ENCODE measurements at places on chromosomes 1 and 21.

- no peak for DNase-seq
Observed at GRCh38 chr21:30072496-30072895, 94.1 kb downstream of the CLDN17 start.

- no peak for DNase-seq
Observed at GRCh38 chr1:154765970-154766369, 104.1 kb downstream of the KCNN3 start.

DNA sequence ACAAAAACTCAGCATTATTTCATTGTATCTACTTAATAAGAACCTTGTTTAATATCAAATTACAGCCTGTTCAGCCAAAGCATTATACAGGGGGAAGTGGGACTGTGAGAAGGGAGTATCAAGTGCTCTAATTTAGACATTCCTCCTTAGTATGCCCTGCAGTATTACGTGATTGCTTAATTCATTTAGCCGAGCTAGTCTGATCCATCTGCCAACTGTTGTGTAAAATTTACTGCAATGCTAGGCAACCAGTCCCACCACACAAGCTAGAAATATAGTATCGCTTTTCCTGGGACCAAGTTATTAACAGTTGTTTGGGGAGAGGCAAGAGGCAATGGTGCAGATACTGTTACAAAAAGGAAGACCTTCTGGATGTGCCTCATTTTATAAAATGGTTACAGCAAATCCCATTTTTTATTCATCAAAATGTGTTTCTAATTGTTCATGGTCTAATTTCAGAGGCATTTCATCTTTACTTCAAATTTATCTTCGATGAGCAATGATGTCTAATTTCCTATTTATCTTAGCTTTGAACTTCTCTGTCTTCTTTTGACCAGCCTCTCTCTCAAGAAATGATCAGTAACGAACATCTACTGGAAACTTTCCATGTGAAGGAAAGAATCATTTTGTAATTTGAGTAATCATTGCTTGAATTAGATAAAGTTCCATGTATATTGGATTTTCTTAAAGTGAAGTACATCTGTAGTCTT lies 283.3 kb downstream of the DUSP10 start:
- DNase-seq: no peak

- DNase-seq: no peak
Observed at GRCh38 chr1:241551759-241552638, 19.8 kb downstream of the KMO start.

- DNase-seq: no peak
Observed at GRCh38 chr1:232282498-232282897, 347.4 kb downstream of the SIPA1L2 start.

GRCh38 chr1:84913555-84913892 lies 20.5 kb upstream of the LPAR3 start:
- DNase-seq: no peak

DNA sequence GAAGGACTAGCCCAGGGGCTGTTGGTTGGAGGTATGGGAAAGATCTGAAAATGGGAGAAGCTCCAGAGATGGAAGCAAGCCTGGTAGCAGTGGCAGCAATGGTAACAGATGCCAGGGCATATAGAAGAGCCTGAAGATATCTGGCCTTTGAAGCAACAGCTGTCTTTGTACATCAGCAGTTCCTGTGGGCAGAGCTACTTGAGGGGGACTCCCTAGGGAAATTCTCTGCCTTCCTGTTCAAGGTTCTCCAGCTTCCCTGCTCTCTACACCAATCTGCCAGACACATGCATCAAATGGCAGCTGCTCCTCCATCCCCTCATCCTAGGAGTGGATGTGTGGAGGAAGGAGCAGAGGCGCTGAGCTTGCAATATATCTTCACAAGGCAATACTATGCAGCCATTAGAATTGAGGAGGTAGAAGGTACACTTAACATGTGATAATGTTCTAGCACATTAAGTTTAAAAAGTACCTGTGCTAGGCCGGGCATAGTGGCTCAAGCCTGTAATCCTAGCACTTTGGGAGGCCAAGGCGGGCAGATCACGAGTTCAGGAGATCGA lies 2.2 kb downstream of the TMEM35B start:
- no peak for DNase-seq

- DNase-seq: no peak
Observed at GRCh38 chr1:212293579-212293978, 8.4 kb downstream of the PPP2R5A start.

Data from activated CD8-positive, alpha-beta memory T cell treated with anti-CD3 and anti-CD28 coated beads for 1 hour (primary cell).